ENCODE measurements at places on chromosomes 6 and 20.

- no peak for DNase-seq
Measured at GRCh38 chr20:23035731-23036130, 619 bp downstream of the SSTR4 start.

DNA sequence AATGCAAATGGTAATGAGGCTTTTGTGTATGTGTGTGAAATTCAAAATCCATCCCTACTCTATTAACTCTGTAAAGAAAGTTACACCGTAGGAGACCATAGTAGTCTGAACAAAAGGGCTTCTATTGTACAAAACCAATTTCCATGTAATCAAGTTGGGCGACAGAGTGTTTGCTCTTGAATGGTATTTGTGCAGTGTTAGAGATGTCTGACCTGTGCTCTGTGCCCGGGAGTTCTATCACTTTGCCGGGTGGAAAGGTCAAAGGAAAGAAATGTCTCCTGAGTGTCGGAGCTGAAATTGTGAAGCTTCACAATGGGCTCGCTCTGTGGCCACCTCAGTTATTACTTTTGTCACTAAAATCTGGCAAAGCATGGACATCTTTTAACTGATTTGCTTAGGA lies 312.0 kb downstream of the SAMD5 start:
- DNase-seq, result no peak

DNA sequence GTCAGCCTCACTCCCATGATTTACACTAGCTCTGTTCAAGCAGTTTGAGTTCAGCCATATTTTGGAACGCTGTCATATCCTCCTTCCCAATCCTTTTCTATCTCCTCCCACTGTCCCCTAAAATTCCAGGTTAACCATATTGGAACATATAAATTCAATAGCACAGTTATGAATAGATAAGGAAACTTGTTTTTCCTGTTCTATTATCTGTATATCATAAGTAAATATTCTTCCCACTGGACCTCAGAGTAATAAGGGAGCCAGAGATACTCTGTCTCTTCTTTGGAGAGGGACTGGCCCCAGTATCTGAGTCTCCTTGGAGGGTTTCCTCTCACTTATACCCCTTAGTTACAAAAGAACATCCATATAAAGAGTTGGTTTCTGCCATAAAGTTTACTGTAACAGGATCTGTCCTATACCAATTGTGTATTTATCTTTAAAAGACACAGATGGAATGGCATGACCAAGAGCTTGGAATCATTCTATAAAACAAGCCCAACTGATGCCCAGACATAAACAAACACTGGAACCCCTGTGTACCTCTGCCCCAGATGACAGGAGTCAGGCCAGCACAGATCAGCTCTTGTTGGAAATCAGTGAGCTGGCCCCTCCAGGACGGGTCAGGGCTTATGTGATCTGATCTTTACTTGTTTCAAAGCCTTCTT lies 67.1 kb downstream of the EPB41L2 start:
- DNase-seq, result no peak

DNA sequence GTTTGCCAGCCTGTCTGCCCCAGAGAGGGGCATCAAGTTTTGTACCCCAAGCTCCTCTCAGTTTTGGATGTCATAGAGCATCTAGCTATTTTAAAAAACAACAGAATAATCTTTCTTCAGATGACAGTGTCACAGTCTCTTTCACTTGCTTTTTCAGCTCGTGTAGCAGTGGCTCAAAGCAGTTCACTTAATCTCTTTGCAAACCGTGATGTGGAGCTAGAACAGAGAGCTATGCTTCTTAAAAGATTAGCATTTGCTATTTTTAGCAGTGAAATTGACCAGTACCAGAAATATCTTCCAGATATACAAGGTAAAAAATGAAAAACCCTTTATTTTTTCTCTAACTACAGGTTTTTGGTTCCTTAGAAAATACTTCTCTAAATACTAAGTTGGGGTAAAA lies 37.3 kb downstream of the PGM3 start:
- no peak for DNase-seq

DNA sequence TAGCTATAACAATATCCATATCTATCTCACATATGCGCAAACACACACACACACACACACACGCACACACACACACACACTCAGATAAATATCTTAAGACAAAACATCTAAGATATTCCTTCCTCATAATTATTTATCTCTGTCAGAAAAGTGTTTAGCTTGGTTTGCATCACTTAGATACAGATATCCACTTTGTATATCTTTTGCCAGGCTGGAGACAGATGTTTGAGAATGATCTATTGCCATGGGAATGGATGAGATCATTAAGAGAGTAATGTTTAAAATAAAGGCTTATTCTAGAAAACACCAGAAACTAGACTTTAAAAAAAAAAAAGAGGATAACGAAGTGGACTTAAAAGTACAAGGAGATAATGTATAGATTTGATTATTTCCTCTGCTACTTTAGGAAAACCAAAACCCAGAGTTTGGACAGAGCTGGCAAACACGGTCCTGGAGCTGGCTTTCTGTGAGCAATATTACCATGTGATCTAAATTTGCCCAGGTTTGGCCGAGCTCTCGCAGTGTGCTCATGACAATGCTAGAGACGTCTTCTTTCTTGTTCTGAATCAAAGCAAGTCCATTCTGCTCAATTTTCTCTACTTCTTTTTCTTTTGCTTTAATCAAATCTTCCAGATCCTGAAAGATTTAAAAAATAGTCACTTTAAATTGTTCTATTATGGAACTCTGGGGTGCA lies 411.8 kb downstream of the SYNE1 start:
- no peak for DNase-seq

GRCh38 chr6:43683708-43684455 lies 3.7 kb downstream of the MRPS18A start:
- DNase-seq, result no peak

- no peak for DNase-seq
Measured at GRCh38 chr6:5151360-5151954, 66.3 kb downstream of the PPP1R3G start.

DNA sequence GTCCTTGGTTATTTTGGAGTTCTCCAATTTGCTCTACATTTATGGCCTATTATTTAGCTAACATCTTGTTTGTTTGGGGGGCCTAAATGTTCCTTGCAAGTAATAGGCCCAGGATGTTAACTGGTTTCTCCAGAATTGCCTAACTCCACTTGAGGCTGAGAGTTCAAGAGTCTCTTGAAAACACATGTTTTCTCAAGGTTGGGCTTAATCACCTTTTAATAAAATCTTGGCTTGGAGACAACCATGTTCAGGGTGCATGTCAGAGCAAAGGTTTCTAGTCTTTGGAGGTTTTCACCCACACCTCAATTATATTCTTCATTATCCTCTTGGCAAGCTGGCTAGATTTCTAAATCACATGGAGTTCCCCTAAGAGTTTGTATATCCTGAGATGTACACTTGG lies 54.2 kb downstream of the KLHL31 start:
- DNase-seq, result no peak
